Femur (tissue), 1 donor: ENCODE measurements at places on chromosomes 6 and 20.

DNA sequence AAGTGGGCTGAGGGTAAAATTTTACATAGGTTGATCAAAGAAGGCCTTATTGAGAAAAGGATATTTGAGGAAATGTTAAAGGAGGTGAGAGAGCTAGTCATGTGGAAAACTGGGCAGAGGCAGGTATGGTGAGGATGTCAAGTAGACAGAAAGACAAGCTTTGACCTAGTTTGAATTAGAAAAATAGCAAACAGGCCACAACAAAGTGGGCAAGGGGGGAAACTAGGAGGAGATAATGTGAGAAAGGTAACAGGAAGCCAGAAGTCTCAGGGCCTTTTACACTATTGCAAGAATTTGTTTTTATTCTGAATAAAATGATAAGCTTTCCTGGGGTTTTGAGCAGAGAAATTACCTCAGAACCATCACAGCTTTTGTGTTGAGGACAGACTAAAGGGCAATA, 115.7 kb downstream of the RWDD2A start:
- DNase-seq, result no peak

GRCh38 chr6:80477591-80477990, 371.1 kb downstream of the BCKDHB start:
- DNase-seq, result no peak

DNA sequence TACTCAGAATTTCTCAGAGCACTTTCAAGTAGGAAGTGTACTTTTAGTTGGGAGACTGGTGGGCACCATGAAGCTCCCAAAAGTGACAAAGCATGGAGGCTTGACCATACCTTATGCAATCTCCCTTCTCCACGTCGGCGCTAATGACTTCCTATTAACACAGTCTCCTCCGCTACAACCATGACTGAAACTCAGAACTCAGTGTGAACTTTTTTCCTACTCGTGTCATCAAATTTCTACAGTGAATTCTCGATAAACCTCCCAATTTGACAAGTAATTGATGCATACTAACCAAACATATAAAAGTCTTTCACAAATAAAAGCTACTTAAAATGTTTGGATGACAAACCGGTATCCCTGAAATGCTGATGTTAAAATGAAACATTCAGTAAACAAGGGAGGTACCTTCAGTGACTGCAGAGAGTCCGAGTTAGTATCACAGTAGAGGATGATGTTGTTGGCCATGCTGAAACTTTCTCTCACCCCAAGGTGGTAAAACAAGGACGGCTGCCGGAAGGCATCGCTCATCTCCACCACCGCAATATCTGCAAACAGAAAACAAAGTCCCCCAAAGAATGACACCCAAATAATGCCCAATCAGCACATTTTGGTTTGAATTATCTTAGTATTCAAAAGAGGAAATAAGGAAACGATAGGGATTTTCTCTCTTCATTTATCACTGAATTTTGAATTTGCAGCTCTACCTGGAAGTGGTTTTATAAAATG, 72.1 kb downstream of the MAP3K5 start:
- no peak for DNase-seq

GRCh38 chr6:143135325-143135724, 74.6 kb downstream of the AIG1 start:
- no peak for DNase-seq

DNA sequence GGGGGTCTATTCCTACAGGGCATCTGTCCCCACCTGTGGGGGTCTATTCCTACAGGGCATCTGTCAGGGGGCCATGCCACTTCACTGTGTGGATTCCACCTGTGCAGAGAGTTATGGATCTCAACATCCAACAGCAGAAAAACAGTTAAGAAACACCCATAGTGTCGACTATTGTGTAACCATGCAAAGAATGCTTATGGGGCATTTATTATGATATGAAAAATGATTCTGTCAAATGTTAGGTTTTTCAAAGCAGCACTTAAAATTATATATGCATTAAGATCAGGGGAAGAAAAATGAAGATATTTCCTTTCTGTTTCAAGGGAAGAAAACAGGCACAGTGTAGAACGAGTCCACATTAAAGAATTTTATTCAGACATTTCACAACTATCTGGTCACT, 2.9 kb downstream of the GPR31 start:
- DNase-seq, result no peak

GRCh38 chr6:39933669-39934130, 562 bp downstream of the MOCS1 start:
- DNase-seq, result no peak

DNA sequence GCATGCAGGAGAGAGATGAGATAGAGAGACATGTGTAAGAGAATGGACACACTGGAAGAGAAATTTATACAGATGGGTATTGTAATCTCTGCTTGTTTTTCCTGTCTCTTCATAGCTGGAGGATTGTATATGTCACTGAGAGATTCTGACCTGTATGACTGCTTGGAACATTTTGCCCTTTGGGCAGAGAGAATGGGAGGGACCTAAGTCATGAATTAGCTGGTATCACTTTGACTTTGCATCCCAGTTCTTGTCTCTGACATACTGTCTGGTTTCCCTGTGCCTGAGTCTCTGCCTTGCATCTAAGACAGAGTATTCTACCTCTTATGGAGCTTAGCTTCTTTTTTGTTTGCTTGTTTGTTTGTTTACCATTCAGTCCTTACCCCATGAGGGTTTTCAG, 37.0 kb upstream of the ASCC3 start:
- no peak for DNase-seq

GRCh38 chr6:16450285-16450684, 211.9 kb downstream of the GMPR start:
- DNase-seq, result no peak

DNA sequence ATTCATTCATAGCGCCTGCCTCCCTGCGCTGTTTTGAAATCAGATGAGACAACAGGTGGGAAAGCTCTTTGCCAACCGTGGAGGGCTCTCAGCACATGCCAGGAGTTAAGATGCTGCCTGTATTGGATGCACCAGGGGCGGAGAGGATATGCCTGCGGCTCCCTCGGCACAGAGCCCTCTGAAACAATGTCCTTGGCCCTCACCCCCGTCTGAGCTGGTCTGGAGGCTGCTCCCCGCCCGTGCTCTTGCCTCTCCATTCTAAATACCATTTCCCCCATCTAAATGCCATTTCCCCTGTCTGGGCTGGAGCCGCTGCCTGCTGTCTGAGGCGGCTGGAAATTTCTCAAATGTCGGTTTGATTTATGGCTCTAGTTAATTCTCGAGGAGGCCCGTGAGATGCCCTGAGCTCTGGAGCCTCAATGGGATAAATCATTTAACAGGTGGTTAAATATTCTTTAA, 50.8 kb upstream of the MLN start:
- DNase-seq, result peak; percentile 55

DNA sequence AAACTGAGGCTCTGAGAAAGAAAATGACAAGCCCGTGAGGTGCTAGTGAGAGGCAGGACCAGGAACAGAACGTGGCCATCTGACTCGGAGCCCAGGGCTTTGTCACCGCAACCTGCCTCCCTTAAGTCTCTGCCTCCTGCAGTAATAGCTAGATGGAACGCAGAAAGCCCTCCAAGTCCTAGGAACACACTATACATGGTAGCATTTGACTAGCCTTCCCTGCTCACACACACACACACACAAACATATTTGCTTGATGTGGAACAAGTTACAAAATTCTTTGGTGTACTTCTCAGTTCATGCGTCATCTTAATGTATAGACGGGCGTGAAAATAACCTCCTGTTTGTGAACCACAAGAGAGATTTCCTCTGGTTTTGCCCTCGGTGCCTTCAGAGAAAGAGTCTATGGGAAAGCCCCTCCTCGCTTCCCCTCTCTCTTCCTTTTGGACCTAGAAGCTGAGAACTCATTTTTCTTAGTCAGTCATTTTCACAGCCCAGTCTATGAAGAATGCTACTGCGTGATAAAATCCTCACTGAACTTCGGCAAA, 38.8 kb downstream of the C6orf52 start:
- no peak for DNase-seq

DNA sequence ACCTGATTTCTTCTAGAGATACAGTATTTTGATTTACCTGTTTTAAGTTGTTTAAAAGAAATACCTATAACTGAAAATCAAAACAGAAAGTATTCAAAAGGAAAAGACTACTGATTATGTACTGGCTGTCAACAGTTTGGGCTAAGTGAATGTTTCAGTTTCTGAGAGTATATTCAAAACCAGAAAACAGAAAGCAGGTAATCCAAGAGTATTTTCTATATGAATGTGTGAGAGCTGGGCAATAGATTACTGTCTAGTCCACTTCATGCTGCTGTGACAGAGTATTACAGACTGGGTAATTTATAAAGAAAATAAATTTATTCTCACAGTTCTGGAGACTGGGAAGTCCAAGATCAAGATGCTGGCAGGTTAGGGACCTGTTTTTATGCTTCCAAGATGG, 261.0 kb downstream of the ARHGAP18 start:
- DNase-seq, result no peak

DNA sequence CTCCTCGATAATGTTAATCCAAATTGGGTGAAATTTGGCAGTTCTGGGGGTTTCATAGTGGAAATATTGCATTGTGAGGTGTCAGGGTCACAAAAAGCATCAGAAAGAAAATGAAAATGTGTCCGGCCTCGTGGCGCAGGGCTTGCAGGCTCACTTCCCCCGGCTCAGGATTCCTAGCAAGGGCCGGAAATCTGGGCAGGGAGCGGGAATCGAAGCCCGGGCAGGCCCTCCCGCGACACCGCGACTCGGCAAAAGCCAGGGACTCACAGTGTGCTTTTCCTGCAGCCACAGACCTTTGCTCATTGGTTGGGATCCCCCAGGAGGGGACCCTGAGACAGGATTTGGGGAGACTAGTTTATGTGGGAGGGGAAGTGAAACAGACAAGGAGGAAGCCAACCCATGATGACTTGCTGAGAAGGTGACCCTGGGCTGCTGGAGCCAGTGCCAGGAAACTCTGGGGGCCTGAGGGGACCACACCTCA, 847 bp upstream of the CD93 start:
- peak; percentile 68 for DNase-seq

- DNase-seq, result no peak
Measured at GRCh38 chr6:52180787-52181558, 5.2 kb upstream of the IL17A start.

- DNase-seq, result peak; percentile 71
Measured at GRCh38 chr20:49595811-49596561, 28.0 kb upstream of the PTGIS start.

DNA sequence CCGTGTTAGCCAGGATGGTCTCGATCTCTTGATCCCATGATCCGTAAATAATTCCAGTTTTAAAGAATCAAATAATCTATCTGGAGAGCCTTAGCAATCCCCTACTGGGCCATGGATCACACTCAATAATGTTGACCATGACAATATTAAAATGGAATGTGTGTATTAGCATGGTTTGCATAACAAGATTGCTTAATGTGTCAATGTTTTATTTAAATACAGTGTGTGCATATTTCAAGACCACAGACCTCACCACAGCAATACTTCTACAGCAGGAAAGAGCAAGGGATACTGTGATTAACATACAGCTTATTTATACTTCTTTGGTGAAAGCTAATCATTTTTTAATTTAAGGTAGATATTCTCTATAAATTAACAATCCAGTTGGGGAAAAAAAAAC, 470.4 kb downstream of the TFAP2B start:
- DNase-seq, result no peak

GRCh38 chr6:52858416-52858815, 17.8 kb upstream of the GSTA5 start:
- DNase-seq, result no peak

DNA sequence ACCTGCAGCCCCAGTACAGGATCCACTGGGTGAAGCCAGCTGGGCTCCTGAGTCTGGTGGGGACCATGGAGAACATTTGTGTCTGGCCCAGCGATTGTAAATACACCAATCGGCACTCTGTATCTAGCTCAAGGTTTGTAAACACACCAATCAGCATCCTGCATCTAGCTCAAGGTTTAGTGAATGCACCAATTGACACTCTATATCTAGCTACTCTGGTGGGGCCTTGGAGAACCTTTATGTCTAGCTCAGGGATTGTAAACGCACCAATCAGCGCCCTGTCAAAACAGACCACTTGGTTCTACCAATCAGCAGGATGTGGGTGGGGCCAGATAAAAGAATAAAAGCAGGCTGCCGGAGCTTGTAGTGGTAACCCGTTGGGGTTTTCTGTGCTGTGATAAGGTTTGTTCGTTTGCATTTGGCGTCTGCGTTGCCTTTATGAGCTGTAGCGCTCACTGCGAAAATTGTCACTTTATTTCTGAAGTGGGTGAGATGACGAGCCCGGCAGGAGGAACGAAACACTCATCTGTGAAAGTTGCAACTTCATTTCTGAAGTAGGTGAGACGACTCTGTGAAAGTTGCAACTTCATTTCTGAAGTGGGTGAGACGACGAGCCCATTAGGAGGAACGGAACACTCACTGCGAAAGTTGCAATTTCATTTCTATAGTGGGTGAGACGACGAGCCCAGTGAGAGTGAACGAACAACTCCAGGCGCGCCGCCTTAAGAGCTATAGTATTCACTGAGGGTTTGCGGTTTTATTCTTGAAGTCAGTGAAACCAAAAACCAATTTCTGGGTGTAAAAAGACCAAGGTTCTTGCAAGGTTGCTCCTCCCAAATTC, 31.1 kb downstream of the SERPINB6 start:
- no peak for DNase-seq

DNA sequence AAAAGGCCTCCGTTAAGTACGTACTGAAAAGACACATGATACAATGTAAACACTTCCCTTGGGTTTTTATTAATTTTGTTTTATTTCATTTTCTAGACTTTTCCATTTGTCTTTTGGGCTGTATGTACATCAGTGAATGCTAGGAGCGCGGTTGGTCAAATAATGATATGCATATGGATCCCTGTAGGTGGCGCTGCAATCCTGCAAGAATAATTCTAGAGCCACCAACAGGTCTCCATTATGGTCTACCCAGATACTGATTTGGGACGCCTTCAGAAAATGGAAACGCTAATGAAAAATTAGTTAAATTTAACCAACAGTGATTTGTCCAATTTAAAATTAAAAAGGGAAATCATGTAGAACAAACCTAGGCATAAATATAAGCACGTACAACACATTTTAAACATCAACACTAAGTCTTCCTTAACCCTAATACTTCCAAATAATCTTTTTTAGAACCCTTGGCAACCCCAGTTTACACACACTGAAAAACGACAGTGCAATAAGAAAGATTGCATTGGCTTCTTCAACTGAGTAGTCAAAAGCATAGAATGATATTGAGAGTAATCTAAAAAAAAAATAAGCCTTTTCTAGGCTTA, 433.5 kb downstream of the RFPL4B start:
- DNase-seq, result peak; percentile 82

DNA sequence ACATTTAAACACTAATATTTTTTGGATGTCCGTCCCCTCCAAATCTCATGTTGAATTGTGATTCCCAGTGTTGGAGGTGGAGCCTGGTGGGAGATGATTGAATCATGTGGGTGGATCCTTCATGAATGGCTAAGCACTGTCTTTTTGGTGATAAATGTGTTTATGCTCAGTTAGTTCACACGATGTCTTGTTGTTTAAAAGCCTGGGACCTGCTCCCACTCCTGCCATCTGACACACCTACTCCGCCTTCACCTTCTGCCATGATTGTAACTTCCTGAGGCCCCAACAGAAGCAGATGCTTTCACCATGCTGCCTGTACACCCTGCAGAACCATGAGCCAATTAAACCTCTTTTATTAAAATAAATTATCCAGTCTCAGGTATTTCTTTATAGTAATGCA, 114.7 kb downstream of the TNFAIP3 start:
- DNase-seq, result no peak
